ENCODE measurements at places on chromosomes 11 and 22.

- no peaks in the 10 kb centered on the region for H3K27me3 ChIP-seq
- H3K27ac ChIP-seq = no peak overlapping the region
- no peaks in the 10 kb centered on the region for H3K36me3 ChIP-seq
- no peak overlapping the region for H3K4me3 ChIP-seq
These were observed 19.7 kb upstream of the APOL3 start for GRCh38 chr22:36180038-36180880.

GRCh38 chr11:824292-824880 is 3.3 kb upstream of the CRACR2B start:
- H3K27ac ChIP-seq = no peak overlapping the region
- peaks cover 35% of the 10 kb centered on the region for H3K4me1 ChIP-seq
- no peak overlapping the region for H3K4me3 ChIP-seq
- DNase-seq = no peak
- H3K27me3 ChIP-seq = peaks cover 54% of the 10 kb centered on the region
- peaks cover 47% of the 10 kb centered on the region for H3K36me3 ChIP-seq

DNA sequence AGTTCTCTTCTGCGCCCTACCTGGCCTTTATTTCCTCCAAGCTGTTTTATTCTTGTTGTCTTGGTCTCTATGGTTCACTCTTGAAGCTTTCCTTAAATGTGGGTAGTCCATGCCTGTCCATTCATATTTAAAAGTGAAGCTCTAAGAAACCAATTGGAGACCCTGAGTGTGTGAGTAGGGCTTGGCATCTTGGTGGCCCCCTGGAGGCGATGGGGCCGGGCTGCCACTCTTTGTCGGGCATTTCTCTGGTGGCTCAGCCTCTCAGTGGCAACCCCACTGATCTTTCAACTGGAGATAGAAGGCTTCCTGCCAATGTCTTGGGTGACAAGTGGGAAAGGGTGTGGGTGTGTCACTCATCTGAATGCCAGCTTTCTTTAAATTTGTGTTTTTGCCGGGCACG is 9.1 kb downstream of the TRPT1 start:
- no peaks in the 10 kb centered on the region for H3K27me3 ChIP-seq
- no peak overlapping the region for H3K4me3 ChIP-seq
- H3K27ac ChIP-seq = no peak overlapping the region

DNA sequence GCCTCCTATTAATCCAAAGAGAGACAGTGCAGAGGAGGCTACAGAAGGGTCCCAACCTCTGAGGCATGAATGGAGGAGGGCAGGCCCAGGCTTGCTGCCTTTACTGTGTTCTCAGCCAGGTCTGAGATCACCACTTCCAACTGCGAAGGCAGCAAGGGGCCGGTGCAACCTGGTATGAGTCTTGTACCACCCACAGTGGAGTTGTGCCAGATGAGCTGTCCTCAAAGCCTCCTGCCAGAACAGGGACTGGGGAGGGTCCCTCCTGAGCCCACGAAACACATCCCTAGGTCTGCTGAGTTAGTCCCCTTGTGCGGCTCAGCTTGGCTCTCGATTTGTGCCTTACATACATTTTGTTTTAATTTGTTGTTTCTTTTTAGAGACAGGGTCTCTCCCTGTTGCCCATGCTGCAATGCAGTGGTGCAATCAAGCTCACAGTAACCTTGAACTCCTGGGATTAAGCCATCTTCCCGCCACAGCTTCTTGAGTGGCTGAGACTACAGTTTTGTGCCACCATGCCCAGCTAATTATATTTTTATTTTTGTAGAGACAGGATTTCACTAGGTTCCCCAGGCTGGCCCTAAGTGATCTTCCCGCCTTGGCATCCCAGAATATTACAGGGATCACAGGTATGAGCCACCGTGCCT is 9.3 kb downstream of the MIF start:
- H3K27me3 ChIP-seq = no peaks in the 10 kb centered on the region
- H3K4me3 ChIP-seq = no peak overlapping the region
- H3K4me1 ChIP-seq = no peaks in the 10 kb centered on the region
- H3K27ac ChIP-seq = no peak overlapping the region

GRCh38 chr11:3049430-3050243 is 7.6 kb downstream of the CARS1 start:
- H3K36me3 ChIP-seq = peaks cover 41% of the 10 kb centered on the region
- H3K4me3 ChIP-seq = no peak overlapping the region
- H3K27me3 ChIP-seq = no peaks in the 10 kb centered on the region

DNA sequence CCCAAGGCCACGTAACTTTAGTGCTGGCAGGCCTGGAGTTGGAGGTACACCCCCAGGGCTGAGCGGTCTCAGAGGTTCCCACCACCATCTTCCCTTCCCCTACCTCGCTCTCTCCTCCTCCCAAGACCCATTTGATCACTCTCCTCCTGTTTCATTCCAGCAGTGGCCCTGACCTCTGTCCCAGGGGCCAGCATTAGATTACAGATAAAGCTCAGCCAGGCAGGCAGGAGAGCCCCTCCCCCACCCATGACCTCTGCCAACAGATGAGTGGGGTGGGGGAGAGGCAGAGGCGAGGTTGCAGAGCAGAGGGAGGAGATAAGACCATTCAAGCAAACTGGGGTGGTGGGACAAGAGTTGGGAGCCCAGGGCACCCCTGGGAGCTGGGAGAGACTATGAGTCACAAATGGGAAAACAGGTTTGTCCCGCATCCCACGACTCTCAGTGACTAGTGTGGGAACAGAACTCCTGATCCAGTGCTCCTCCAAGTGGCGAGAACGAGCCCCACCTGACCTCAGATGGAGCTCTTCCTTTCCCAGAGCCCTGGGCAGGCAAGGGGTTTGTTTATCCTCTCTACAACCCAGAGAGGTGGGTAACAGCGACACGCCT is 367.9 kb downstream of the MN1 start:
- H3K27me3 ChIP-seq = no peaks in the 10 kb centered on the region
- no peak for DNase-seq
- no peak overlapping the region for H3K27ac ChIP-seq
- no peak overlapping the region for H3K4me3 ChIP-seq

- no peaks in the 10 kb centered on the region for H3K27me3 ChIP-seq
- H3K4me3 ChIP-seq = no peak overlapping the region
- DNase-seq = no peak
- H3K36me3 ChIP-seq = no peaks in the 10 kb centered on the region
These were observed 49.9 kb upstream of the LDLRAD3 start for GRCh38 chr11:35893796-35894475.

Data from tibial artery (tissue), 4 donors.